NCI-H1092 treated with DMSO at 0.1 percent for 48 hours (cell line): ENCODE measurements at places on chromosomes 2 and 18.

GRCh38 chr2:129369437-129369836 is 610.0 kb upstream of the RAB6C start:
- DNase-seq = no peak

DNA sequence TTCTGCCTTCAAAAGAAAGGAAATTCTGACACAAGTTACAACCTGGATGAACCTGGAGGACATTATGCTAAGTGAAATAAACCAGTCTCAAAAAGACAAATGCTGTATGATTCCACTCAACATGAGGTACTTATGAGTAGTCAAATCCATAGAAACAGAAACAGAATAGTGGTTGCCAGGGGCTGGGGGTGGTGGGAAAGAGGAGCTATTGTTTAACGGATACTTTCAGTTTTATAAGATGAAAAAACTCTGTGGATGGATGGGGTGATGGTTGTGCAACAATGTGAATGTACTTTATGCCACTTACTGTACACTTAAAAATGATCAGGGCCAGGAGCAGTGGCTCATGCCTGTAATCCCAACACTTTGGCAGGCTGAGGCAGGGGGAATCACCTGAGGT is 15.4 kb downstream of the SLC35F5 start:
- DNase-seq = no peak

- DNase-seq = no peak
Measured at GRCh38 chr2:240390091-240391073, 45.1 kb upstream of the GPC1 start.

- DNase-seq = no peak
Measured at GRCh38 chr2:240551811-240552210, 6.0 kb downstream of the ANKMY1 start.

GRCh38 chr2:71603311-71603811 is 150.0 kb downstream of the DYSF start:
- DNase-seq = no peak

GRCh38 chr2:98483257-98483861 is 38.7 kb downstream of the INPP4A start:
- no peak for DNase-seq

DNA sequence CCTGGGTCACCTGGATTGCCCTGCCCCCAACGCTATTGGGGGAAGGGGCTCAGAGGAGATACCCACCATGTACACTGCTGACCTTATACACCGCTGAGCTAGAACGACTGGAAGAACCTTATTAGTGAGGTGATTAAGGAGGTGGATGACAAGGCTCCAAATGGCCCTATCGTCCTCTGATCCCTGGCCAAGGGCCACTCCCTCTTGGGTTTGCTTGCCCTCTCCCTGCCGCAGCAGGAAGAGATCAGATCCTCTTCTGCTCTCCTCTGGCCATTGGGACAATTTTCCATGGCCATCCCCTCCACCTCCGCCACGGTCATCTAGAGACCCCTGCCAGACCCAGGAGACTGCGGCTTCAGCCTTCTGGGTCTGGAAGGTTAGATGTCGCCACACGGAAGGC is 1.2 kb downstream of the ZNF514 start:
- no peak for DNase-seq

GRCh38 chr18:7464245-7464966 is 102.7 kb upstream of the PTPRM start:
- DNase-seq = no peak

DNA sequence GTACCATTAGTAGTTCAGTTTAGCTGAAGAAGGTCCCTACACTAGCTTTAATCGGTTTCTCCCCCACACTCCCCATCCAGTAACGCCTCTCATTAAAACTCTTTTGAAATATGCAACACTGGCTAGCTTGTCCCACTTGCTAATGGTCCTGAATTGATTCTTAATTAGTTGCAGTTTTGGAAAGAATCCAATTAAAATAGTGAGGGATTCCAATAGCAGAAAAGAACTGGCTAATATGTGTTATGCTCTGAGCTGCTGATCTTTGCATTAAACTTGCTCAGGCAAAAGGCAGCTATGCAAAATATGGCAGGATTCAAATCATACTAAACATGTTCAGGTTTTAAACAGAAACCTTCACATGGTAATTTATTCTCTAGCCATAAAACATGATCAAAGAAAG is 252.5 kb upstream of the HNRNPA3 start:
- DNase-seq = no peak

DNA sequence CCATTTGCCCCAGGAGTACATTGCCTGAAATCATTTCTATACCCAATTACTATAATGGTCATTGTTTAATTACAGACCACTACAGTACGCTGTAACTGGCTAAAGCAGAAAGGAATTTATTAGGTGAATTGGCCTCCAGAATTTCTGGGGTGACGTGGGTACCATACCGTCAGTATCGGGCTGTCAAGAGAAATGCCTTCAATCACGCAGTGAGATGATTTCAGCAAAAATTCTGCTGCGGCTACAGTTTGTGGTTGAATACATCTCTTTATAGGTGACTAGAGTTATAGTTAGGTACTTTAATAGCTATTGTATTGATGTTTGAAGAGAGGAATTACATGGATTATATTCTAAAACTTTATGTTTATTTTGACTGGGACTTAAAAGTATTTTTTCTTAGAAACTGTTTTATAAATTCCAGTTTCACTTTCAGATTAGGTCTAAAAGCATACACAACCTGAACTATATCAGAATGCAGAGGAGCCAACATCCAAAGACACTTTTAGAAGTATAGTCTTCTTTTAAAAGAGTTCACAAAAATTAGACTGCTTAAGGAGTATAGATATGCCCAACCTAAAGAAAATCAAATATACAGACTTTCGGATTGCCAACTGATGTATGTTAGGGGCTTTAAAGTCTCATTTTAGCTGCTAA is 128.4 kb downstream of the TTC27 start:
- DNase-seq = no peak

DNA sequence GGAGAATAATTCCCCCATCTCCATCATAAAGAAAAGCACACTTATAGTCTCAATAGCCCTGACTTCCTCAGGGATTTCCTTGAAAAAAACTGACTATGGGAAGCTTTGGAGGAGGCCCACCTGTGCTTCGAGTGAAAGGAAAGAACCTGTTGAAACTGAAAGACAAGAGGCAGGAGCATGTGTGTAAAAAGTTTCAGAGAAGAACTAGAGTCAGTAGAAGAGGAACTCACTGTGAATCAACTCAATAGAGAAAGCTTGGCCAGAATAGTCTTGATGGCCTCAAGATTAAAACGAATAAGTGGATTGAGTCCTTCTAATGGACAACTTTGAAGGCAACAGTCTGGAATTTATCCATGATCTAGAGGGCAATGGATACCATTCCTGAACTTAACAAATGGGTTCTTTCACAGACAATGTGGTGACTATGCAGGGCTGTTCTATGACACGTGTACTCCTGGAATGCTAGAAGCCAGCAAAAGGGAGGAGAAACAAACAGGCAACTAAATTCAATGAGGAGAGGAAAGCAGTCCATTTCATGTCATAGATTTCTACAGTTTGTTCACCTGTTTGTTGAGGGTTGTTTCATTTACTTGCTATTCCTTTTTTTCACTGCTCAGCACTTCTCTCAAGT is 442.3 kb downstream of the GRB14 start:
- no peak for DNase-seq

DNA sequence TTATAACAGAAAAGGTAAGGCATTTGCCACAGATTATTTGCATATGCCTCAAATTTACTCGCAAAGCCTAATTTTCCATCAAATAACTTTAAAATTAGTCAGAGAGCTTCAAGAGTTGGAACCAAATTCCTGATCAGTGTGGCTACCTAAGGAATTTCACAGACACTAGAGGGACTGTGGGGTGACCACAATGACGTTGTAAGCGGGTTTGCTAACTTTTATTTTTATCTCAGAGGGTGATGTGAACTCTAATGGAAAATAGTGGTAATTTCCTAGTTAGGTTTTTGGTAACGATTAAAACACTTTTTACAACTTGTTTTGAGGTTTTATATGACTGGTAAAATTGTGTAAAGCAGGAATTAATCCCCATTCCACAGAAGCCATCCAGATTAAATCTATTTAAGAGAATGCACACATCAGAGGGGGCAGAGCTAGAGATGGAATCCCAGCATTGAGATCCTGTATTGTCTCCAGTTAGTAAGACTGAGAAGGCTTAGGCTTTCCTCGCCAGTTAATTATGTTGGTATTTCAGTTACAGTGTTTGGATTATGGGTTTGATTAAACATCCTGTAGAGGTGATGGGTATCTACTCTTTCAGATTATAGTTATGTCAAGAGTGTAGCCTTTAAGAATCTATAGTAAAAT is 129.0 kb downstream of the GPD2 start:
- DNase-seq = no peak

DNA sequence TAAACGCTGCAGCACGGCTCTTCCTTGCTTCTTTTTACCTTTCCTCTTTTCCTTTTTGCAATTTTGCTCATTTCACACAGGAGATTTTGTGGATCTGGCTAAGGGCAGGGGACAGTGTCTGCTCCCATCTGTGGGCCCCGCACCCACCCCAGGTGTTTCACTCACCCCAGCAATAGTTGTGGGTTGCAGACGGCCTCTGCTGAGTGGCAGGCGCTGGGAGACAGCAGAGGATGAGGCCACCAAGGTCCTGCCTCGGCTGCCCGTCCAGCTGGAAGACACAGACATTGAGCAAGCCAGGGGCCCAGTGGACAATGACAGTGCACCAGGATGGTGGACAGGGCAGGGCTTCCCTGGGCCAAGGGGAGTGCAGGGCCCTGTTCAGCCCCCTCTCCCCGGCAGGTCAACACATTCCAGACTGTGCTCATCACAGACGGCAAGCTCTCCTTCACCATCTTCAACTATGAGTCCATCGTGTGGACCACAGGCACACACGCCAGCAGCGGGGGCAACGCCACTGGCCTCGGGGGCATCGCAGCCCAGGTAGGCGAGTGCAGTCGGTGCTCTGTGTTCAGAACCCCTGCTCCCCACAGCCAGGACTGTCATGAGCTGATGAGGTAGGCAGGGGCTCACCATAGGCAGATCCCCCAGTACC is 35.0 kb downstream of the SNED1 start:
- DNase-seq = no peak

DNA sequence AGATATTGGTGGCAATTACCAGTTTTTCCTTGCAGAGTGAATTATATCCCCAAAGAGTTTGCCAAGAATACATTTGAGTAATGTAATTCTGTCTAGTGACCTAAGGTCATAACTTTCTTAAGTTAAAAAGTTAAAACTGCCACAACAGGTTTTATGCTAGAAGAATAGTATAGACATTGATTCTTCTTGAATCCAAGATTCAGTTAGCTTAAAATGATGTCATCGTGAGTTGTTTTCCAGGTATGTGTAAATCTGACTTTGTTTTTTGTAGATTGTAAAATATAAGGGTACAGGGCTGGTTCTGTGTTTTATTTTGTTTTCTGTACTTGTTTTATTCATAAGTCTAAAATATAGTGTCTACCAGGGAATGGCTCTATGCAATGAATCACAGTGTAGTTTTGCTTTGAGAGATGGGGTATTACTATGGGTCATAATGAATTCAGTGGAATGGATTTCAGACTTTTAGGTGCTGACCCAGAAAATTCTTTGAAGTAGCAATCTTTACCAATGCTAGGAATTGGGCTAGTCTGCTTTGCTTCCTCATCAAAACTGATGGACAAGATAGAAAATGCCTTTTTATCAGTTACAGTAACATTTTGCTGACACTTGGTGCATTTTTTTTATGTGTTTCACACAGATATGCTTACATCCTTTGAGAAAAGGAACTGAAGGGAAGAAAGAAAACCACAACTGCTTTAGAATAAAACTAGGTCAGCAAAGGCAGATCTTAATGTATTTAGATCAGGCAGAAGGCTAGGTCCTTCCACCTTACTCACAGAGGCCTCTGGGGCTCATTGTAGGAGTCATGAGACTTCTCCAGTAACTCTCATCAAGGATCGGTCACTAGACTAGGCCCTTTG is 20.8 kb upstream of the MGAT5 start:
- DNase-seq = no peak

GRCh38 chr2:129768485-129769184 is 210.8 kb upstream of the RAB6C start:
- no peak for DNase-seq

GRCh38 chr18:6054256-6054842 is 159.0 kb upstream of the TMEM200C start:
- DNase-seq = no peak

GRCh38 chr18:13258921-13259320 is 40.4 kb downstream of the LDLRAD4 start:
- no peak for DNase-seq

GRCh38 chr2:159545085-159545484 is 71.3 kb downstream of the BAZ2B start:
- no peak for DNase-seq

- DNase-seq = no peak
Measured at GRCh38 chr2:98727369-98728087, 3.4 kb downstream of the MGAT4A start.

DNA sequence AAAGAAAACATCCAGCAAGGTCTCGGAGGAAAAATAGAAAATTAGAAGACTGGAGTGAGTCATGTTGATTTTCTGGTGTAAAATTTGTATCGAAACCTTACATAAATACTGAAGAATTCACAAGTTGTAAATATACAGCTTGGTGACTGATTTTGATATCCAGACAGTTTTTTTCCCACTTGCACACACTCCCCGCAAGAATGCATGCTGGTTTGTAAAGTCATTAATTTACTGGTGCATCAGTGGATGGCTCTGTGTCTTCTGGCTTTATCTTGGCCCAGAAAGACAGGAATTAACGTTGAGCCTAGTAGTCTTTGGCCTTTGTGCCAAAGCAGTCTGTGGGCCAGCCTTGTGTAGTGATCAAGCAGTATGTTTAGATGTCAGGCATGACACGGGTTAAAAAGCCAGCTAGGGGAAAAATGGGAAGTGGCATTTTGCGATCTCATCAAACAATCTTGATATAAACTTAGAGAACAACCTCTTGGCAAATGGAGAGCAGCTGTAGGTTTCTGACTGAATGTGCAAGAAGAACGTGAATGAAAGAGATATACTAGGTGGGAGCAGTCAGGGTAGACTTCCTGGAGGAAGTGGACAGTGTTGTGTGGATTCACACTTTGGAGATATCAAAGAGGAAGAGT is 22.7 kb upstream of the CASP8 start:
- DNase-seq = no peak

- no peak for DNase-seq
Measured at GRCh38 chr2:98029718-98030222, 34.0 kb upstream of the TMEM131 start.

DNA sequence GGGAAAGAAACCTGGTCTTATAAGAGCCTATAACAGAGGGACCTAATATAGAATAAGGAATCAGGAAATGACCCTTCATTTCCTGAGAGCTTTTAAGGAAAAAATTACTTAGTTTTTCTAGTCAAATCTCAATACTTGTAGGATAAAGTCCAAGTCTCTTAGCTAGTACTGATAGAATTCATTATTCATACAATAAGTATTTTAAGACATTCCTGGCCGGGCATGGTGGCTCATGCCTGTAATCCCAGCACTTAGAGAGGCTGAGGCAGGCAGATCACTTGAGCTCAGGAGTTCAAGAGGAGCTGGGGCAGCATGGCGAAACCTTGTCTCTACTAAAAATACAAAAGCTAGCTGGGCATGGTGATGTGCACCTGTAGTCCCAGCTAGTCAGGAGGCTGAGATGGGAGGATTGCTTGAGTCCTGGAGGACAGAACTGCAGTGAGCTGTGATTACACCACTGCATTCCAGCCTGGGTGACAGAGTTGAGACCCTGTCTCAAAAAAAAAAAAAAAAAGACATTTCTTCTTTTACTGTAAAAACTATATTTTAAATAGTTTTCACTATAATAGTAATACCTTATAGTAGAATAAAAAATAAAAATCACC is 3.2 kb downstream of the RAB3GAP1 start:
- no peak for DNase-seq
